Activated CD8-positive, alpha-beta T cell treated with anti-CD3 and anti-CD28 coated beads for 36 hours (primary cell): ENCODE measurements at places on chromosomes 16 and 17. TPM values are rescaled to one million over a fixed set of nuclear protein-coding genes. Genes with fewer than 3 reads are reported as not detected.

SLC5A10 gene
- total RNA-seq: not detected

SLFN13 gene
- 41.8 TPM for total RNA-seq

TBC1D3L gene
- 14.4 TPM for total RNA-seq

KRT33A gene
- not detected for total RNA-seq

RND2 gene
- not detected for total RNA-seq

WNT3 gene
- total RNA-seq: not detected

EFCAB5 gene
- 0.81 TPM for total RNA-seq

GRCh38 chr17:75822119-75822799, 21.9 kb downstream of the UNC13D start:
- peak; percentile 72 for DNase-seq
- H3K27me3 ChIP-seq: no peaks in the 10 kb centered on the region
- peaks cover 25% of the 10 kb centered on the region for H3K4me1 ChIP-seq
- H3K27ac ChIP-seq: peak overlapping the region; percentile 87
- peaks cover 16% of the 10 kb centered on the region for H3K36me3 ChIP-seq
- no peak overlapping the region for H3K4me3 ChIP-seq

GRCh38 chr17:66690166-66690565, 144.8 kb upstream of the CACNG5 start:
- no peak for DNase-seq
- no peak overlapping the region for H3K27ac ChIP-seq
- H3K27me3 ChIP-seq: no peaks in the 10 kb centered on the region
- peaks cover 12% of the 10 kb centered on the region for H3K4me1 ChIP-seq

DNA sequence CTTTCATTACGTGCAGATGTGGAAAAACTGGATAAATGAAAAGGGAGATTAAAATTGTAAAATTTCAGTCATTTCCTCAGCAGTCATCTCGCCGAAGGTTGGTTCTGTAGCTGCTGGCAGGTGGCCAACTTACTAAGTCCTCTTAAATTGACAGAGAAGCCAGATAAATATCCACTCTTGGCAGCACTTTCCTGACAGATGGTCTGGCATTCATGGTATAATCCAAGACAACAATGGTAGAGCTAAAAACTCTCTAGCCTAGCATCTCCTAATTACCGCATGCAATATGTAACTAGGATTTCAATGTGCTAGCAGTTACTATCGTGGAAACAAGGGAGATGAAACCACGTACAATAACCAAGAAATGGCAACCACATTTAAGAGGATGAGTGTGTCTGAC, 306.3 kb downstream of the CNTNAP4 start:
- H3K4me3 ChIP-seq: no peak overlapping the region
- H3K27me3 ChIP-seq: no peaks in the 10 kb centered on the region
- no peak overlapping the region for H3K27ac ChIP-seq
- H3K4me1 ChIP-seq: no peaks in the 10 kb centered on the region
- no peak for DNase-seq
- H3K36me3 ChIP-seq: no peaks in the 10 kb centered on the region

GRCh38 chr17:15031975-15032374, 233.2 kb downstream of the PMP22 start:
- no peak overlapping the region for H3K27ac ChIP-seq
- H3K4me1 ChIP-seq: no peaks in the 10 kb centered on the region
- no peak for DNase-seq
- no peaks in the 10 kb centered on the region for H3K36me3 ChIP-seq
- no peak overlapping the region for H3K4me3 ChIP-seq
- H3K27me3 ChIP-seq: peaks cover 9% of the 10 kb centered on the region

GRCh38 chr17:79053251-79053925, 21.2 kb upstream of the ENGASE start:
- H3K36me3 ChIP-seq: no peaks in the 10 kb centered on the region
- H3K27ac ChIP-seq: no peak overlapping the region
- no peak for DNase-seq
- H3K27me3 ChIP-seq: peaks cover 8% of the 10 kb centered on the region

DNA sequence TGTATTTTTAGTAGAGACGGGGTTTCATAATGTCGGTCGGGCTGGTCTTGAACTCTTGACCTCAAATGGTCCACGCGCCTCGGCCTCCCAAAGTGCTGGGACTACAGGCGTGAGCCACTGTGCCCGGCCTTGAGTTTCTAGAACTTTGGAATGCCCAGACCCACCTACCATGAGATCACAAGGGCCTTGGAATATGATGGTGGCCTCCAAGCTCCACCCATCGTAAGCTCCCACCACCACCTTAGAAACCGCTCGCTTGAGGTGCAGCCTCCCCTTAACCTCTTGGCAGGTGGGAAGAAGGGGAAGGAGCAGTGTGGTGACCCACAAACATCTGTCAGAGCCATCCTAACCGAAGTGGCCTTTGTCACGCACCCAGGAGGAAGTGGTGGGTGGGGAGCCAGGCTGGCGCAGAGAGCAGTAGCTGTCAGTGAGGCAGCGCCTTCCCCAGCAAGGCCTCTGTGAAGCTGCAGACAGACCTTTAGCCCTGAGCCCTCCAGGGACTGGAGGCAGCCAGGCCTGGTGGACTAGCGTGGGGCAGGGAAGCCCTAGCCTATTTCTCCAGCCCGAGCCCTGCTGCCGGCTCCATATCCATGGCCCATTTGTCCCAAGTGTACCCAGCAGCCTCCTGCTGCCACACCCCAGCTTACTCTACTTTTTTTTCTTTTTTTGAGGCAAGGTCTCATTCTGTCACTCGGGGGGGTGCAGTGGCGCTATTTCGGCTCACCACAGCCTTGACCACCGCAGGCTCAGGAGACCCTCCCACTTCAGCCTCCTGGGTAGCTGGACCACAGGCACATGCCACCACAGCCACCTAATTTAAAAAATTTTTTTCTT, 13.1 kb upstream of the SEPHS2 start:
- H3K27ac ChIP-seq: peak overlapping the region; percentile 98
- H3K27me3 ChIP-seq: no peaks in the 10 kb centered on the region
- H3K4me1 ChIP-seq: peaks cover 67% of the 10 kb centered on the region
- H3K4me3 ChIP-seq: peak overlapping the region; percentile 62
- peaks cover 2% of the 10 kb centered on the region for H3K36me3 ChIP-seq

- no peak overlapping the region for H3K4me3 ChIP-seq
- H3K27me3 ChIP-seq: no peaks in the 10 kb centered on the region
- H3K27ac ChIP-seq: no peak overlapping the region
- no peak for DNase-seq
- H3K36me3 ChIP-seq: peaks cover 11% of the 10 kb centered on the region
Observed at GRCh38 chr16:15564604-15565339, 78.2 kb downstream of the MARF1 start.

GRCh38 chr17:17321356-17322025, 18.3 kb downstream of the NT5M start:
- DNase-seq: no peak
- H3K36me3 ChIP-seq: no peaks in the 10 kb centered on the region
- H3K4me3 ChIP-seq: no peak overlapping the region
- no peaks in the 10 kb centered on the region for H3K4me1 ChIP-seq
- no peak overlapping the region for H3K27ac ChIP-seq
- H3K27me3 ChIP-seq: no peaks in the 10 kb centered on the region

- H3K27me3 ChIP-seq: peaks cover 18% of the 10 kb centered on the region
- H3K27ac ChIP-seq: no peak overlapping the region
- H3K4me3 ChIP-seq: no peak overlapping the region
- no peak for DNase-seq
- no peaks in the 10 kb centered on the region for H3K4me1 ChIP-seq
- no peaks in the 10 kb centered on the region for H3K36me3 ChIP-seq
Observed at GRCh38 chr16:56649820-56650219, 1.9 kb upstream of the MT1B start.
